ENCODE measurements at places on chromosomes 1 and 21.

GRCh38 chr1:220888417-220888986, 9.3 kb downstream of the HLX start:
- DNase-seq: no peak

DNA sequence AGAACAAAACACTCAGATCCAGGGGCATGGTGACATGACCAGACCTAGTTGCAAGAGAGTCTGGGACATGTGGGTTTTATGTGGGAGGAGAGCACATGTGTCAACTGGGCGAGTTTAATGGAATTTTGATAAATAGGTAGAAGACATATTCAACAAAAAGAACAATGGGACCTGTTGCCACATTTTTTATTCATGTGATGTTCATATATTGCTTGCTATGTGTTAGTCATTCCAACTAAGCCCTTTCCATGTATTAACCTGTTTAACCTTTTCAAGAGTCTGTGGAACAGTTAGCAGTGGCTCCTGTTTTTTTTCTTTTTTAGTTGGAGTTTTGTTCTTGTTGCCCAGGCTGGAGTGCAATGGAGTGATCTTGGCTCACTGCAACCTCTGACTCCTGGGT, 30.1 kb upstream of the CSF3R start:
- DNase-seq: no peak

GRCh38 chr1:22652881-22653316, at the start of gene C1QB:
C1QB (plus strand) TSS chr1:22653236; CDS start chr1:22659463, 6,227 bp downstream.
- DNase-seq: no peak

DNA sequence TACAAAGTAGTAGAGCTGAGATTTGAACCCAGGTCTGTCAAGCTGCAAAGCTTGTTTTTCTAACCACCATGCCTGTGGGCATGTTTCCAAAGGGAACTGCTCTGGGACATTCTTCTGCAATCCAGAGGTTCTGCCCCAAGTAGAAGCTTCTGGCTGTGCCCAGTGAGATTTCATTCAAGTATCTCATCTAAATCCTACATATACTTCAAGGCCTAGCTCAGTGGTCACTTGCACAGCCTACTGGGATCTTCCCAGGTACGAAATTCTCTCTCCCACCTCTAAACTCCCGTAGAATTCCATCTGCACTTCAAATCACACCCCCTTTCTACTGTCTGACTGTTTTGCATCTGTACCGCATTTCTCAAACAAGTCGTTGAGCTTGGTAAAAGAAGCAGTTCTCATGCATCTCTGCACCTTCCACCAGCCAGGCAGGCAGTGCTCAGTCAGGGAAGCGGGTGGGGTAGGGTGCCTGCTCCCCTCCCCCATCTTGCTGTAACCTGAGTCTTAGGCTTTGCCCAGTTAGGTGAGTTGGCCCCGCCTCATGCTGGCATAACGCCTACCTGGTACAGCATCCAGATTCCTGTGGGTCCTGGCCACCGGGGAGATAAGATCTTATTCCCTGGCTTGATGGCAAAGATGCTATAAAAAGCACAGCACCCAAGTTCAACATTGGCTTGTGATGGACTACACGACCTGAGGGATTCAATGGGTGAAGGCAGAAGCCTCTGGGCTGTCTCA, 13.5 kb downstream of the SLC9A1 start:
- DNase-seq: peak; percentile 70

DNA sequence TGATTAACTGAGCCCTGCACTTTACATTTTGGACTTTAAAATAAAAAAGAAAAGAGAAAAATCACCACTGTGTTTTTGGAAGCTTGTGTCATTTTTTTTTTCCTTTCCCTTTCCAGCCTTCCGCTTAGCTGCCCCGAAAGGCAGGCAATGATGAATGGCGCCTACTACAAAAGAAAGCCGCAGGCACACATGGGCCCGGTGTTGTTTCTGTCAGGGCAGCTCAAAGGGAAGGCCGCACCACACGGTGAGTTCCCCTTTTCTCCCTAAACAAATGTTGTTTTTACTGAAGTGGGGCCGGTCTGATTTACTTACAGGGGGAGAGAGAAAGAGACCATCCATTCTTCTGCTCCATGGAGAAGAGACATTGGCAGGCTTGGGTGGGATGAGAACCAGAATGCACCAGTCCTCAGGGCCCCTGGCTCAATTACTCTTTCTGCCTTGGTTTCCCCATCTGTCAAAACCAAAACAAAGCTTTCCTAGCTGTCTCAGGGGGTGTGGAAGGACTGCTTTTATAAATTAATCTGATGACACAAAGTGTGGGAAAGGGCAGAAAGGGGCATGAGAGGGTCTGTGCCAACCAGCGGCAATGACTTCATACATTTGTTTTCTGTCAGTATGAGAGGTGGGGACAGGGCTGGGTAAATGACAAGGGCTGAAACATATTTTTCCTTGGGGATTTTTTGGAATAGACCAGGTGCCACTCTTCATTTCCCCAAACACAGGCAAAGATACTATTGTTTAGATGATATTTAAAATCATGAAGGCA, 91.4 kb upstream of the PLXNA2 start:
- no peak for DNase-seq

Measured in body of pancreas (tissue), 4 donors.